ENCODE measurements at places on chromosomes 16 and 17. TPM values are rescaled to one million over a fixed set of nuclear protein-coding genes. Genes with fewer than 3 reads are reported as not detected.

FOXO3B gene
- 2.5 TPM for total RNA-seq

GNAO1 gene
- 5.1 TPM for total RNA-seq

TBC1D3C gene
- not detected for total RNA-seq

TVP23B gene
- 144 TPM for total RNA-seq

KRTAP9-2 gene
- total RNA-seq = not detected

PLSCR3 gene
- total RNA-seq = 13.3 TPM

CDK3 gene
- total RNA-seq = 2.0 TPM

UQCRC2 gene
- 147 TPM for total RNA-seq

CYB5B gene
- 58.3 TPM for total RNA-seq

DNA sequence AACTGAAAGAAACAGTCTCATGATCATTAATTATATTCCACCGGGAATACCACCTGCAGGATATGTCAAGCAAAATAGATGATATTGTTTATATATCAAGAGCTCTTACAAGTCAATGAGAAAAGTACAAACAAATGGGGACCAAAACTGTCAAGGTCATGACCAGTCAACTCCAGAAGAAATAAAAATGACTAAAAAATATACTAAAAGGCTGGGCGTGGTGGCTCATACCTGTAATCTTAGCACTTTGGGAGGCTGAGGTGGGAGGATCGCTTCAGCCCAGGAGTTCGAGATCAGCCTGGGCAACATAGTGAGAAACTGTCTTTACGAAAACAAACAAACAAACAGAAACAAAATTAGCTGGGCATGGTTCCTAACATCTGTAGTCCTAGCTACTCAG, 49.8 kb upstream of the SCNN1B start:
- no peak for DNase-seq

DNA sequence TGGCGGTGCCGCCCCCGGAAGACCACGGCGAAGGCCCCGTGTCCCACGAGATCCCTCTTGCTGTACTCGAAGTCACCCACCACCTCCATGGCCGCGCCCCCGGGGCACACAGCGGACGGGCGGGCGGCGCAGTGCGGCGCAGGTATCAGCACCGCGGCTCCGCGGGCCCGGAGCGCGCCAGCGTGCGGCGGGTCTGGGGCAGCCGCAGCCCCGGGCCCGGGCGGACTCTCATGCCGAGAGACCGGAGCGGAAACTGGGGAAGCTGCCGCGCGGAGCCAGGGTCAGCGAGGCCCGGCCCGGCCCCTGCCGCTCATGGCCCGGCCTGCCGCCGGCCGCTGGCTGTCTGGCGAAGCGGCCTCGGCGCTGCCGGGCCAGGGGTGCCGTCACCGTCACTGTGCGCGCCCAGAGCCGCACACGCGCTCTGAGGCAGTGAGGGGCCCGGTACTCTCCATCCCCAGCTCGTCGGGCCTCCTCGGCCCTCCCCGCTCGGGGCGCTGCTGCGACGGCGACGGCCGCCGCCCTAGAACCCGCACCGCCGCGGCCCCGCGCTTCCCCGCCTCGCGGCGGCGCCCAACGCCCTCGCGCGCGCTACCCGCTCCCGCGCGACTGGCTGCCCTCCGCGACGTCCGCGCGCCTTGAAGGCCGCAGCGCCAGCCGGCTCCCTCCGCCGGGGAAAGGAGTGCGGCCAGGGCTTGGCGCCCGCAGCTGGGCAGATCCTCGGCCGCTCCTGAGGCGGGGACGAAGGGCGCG, at the start of gene ULK2:
Gene ULK2 (minus strand): TSS at position 608 of the 750 bp plus-strand sequence. CDS start 519 bp downstream, at position 89.
- peak; percentile 50 for DNase-seq

- no peak for DNase-seq
Observed at GRCh38 chr17:42386777-42387657, 1.2 kb downstream of the STAT3 start.

- DNase-seq = peak; percentile 72
Observed at GRCh38 chr17:50183421-50183994, 17.7 kb downstream of the SGCA start.

DNA sequence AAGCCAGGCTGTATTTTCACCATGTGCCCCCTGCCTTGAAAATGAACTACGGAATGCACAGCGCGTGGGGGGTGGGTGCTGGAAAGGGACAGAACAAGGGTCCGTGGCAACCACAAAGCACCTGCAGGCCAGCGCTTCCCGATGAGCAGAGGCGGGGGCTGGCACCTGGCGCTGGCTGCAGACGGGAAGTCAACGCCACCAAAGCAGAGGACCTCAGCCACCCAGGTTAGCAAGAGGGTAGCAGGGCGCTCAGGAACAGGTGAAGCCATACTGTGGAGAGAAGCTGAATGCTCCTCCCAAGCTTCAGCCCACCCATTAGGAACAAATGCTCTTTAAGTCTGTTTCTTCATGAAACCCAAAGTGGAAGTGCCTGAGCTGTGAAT, 64.7 kb downstream of the KLHDC4 start:
- no peak for DNase-seq

DNA sequence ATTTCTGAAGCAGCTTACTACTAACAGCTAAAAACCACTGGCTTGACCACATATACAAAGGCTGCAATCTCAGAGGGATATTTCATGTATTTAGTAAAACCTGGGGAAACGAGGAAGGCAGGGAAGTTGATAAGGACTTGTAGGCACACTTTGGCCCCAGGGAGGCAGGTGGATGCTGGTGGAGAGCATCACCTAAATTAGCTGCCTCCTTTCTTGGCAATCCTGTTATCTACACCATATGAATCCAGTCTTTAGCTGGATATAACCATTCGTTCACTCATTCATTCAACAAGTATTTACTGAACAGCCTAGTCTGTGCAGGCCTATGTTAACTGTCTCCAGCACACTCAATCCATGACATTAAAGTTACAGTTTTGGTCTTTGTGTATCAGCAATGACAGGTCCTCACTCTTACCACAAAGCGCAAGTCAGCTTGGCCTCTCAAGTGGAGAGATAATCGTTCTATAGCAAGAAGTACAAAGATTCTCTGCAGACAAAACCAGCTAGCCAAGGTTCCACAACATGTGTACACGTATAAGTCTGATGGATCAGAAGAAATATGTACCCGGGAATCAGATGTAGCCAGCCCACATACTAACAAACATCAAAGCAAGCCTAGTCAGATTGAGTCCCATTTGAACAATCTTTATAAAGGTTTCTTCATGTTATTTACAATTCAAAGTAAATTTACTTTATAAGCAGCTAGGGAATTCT, 10.8 kb downstream of the MRPS23 start:
- DNase-seq = no peak

- no peak for DNase-seq
Observed at GRCh38 chr17:44110011-44110686, 13.3 kb downstream of the HDAC5 start.

DNA sequence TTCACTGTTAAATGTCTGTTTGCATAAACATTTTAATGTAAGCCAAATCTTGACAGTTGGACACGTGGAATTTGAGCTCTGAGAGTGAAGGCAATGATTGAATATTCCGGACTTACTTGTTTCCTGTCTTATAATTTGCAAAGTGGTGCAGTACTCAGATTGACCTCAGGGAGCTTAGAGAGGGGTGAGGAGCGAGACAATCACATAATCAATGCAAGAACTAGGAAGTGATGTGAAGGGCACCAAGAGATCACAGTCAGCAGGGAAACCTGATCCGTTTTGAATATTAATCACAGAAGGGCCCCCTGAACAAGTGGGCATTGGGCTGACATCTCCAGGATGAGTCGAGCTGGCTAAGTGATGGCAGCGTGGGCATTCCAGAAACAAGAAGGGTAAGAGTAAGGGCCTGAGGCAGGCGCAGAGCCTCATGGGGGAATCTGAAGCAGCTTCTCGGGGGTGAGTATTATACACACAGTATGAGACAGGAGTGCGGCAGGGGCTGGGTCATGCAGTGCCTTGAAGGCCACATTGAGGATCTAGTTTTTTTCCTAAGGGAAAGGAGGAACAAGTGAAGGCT, 26.1 kb downstream of the TEX2 start:
- DNase-seq = no peak

DNA sequence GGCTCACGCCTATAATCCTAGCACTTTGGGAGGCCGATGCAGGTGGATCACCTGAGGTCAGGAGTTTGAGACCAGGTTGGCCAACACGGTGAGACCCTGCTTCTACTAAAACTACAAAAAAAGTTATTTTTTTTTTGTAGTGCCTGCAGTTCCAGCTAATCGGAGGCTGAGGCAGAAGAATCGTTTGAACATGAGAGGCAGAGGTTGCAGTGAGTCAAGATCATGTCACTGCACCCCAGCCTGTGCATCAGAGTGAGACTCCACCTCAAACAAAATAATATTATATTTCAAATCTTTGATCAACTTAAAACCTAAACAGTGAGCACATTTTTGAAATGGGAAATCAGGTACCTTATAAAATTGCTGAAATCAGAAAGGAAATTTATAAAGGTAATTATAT, 36.5 kb downstream of the NCOR1 start:
- DNase-seq = no peak

- no peak for DNase-seq
Observed at GRCh38 chr17:81885869-81886548, 5.4 kb downstream of the ALYREF start.

GRCh38 chr17:61831099-61831498, 32.2 kb downstream of the BRIP1 start:
- no peak for DNase-seq

- DNase-seq = no peak
Observed at GRCh38 chr16:35173295-35173694, 1713.9 kb downstream of the TP53TG3F start.

DNA sequence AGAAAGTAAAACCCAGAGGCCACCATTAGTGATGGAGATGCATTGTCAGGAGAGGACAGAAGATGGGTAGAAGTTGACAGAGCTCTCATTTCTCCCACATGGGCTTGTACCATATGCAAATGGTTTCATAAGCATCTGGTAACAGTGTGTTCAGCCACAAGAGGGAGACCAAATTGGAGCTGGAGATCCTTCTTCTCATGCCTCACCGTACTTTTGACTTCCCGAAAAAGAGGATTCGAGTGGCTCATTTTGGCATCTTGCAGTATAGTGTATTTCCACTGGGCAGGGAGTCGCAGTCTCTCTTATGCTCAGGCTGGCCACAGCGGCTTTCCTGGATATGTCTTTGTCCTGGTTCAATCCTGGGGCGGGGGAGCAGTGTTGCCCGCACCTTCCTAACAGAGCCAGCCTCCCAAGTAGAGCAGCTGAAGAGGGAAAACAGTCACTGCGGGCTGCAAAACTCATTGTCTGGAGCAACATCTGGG, 23.8 kb downstream of the TBC1D3B start:
- no peak for DNase-seq

GRCh38 chr16:30184891-30185682, 1.7 kb downstream of the CORO1A start:
- DNase-seq = no peak

DNA sequence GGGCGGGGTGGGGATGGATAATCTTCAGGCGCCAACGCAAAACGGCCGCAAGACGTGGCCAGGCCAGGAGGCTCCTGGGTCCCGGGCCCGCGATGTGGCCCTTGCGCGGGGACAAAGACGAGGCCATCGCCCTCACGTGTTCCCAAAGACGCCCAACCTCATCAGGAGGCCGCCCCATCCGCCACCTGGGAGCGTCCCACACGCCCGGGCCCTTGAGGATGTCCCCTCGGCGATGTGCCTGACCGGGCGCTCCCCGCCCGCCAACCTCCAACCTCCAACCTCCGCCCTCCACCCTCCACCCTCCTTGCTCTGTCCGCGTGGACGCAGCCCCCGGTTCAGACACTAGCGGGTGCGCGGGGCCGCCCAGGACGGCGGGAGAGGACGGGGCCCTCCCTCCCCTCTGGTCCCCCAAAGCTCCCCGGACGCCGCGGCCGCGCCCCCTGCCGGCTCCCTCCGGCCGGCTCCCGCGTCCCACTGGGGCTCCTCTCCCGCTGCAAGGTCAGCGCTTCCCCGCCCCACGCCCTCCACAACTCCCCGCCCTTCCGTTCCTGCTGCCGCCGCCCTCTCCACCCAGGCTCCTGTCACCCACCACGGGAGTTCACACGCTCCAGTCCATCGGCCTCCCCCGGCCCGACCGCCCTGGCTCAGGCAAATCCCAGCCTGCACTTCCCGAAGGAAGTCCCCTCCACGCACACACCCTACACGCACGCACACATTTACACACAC, 250.8 kb upstream of the RPL38 start:
- no peak for DNase-seq

GRCh38 chr17:8162233-8162996, at the start of gene VAMP2:
Gene VAMP2 (minus strand): TSS chr17:8162948. CDS start chr17:8162879, 69 bp downstream.
- peak; percentile 67 for DNase-seq

GRCh38 chr16:47970291-47970931, 185.4 kb downstream of the ABCC12 start:
- no peak for DNase-seq

GRCh38 chr17:82424001-82424862, 5.8 kb upstream of the OGFOD3 start:
- DNase-seq = no peak

GRCh38 chr17:41504246-41504977, 1.0 kb downstream of the KRT13 start:
- DNase-seq = no peak

- no peak for DNase-seq
Observed at GRCh38 chr17:58344047-58344790, 7.8 kb downstream of the SUPT4H1 start.

GRCh38 chr17:12927541-12928425, 90.0 kb downstream of the ELAC2 start:
- DNase-seq = no peak

GRCh38 chr17:32488177-32488542, 1.4 kb downstream of the CDK5R1 start:
- DNase-seq = no peak

- no peak for DNase-seq
Observed at GRCh38 chr16:69522732-69523404, 42.9 kb upstream of the NFAT5 start.

DNA sequence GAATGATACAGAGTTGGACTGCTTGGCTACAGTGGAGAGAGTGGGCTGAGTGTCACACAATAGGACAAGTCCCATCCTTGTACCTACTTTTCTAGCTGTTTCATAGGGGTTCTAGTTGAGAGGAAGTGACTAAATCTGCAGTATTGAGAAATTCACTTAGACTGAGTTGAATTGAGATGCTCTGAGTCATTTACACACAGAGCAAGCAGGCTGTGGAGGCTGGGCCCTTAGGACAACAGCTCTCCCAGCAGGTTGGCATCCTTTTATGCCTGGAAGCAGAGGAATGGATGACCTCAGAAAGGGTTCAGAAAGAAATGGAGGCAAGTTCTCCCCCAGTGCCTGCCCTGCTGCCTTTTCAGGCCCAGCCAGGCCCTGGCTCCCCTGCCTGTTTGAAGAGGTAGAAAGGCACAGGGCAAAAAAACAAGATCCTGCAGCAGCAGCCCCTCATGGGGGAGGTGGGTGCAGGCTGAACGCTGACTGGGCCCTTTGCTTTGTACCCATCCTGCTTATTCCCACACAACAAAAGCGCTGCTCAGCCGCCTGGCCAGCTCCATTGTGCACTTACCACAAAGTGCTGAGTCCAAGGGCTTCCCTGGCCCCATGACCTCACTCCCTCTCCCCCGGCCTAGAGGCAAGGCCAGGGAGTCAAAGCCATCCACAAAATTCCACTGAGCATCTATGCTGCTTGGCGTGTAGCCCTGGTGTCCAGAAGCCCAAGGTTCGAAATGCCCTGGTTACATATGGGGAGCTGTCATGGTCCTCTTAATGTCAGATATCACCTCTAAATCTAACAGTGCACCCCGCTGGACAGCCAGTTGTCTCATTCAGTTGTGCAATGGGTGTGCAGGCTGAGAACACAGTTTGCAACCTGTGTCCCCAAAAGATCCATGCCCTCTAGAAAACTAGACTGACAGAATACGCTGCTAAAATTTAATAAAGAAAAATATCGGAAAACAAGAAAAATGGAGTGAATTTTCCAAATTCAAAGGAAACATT, 5.4 kb upstream of the CRYBA1 start:
- peak; percentile 78 for DNase-seq

GRCh38 chr16:27235055-27235937, 32.0 kb downstream of the KDM8 start:
- peak; percentile 82 for DNase-seq

Measured in SJSA1 (cell line).